ENCODE measurements at places on chromosomes 1 and 21.

GRCh38 chr1:40711465-40712404 lies 20.2 kb downstream of the NFYC start:
- DNase-seq = no peak

GRCh38 chr1:34781071-34781843 lies at the start of gene GJB3:
GJB3 (plus strand) TSS chr1:34781214; CDS start chr1:34784763, 3,549 bp downstream.
- no peak for DNase-seq

DNA sequence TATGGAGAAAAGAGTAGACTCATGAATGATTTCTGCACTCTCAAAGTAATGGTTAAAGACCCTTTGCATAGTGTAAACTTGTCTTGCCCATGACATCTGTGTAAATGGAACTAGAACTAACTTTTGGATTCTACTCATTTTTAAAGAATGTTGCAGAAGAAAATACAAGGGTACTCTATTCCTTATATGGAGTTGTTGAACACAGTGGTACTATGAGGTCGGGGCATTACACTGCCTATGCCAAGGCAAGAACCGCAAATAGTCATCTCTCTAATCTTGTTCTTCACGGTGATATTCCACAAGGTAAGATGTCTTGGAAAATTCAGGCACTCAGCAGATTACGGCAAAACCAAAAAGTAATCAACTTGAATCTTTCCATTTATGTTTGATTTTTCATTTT lies 19.8 kb downstream of the CCT8 start:
- DNase-seq = no peak

DNA sequence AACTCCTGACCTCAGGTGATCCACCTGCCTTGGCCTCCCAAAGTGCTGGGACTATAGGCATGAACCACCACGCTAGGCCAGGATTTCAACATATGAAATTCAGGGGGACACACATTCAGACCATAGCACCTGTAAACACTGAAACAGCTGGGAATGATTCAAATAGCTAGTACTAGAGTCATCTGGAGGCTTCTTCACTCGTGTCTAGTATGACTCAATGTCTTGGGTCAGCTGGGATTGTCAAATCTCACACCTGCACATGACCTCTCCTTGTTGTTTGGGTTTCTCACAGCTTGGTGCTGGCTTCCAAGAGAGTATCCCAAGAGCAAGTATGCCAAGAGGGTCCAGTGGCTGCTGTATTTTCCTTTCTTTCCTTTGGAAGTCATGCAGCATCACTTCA lies 75.1 kb downstream of the PGM1 start:
- no peak for DNase-seq

- no peak for DNase-seq
Observed at GRCh38 chr1:8474369-8474768, 156.5 kb downstream of the SLC45A1 start.

DNA sequence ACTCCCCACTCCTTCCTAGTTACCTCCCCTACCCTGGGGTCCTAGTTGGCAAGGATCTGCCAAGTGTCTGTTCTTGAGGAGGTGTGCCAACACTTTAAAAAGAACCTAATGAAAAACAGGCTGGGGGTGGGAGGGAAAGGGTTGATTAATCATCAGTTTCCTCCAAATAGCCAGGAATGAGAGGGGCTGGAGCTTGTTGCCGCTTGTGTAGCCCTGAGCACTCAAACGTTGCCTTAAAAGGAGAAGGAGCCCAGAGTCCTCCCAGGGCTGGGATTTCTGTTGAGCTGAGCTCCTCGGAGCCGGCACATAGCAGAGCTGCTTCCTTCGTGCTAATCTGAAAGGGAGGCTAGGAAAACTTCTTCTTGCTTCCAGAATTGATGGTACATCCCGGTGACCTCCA lies 15.9 kb downstream of the SHISA4 start:
- no peak for DNase-seq

GRCh38 chr1:86159800-86160199 lies 3.2 kb upstream of the COL24A1 start:
- DNase-seq = no peak

GRCh38 chr1:14726606-14727005 lies 128.1 kb downstream of the KAZN start:
- no peak for DNase-seq

DNA sequence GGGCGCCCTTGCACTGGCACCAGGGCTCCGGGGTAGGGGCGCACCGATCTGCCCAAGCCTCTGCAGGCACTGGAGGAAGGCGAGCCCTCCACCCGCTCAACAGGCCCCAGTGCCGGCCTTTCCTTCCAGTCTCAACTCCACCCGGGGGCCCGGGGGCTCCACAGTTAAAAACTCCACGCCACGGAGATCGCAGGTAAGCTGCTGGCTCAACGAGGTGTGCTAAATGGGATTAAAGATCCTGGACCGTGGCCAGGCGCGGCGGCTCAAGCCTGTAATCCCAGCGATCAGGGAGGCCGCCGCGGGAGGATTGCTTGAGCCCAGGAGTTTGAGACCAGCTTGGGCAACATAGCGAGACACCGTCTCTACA lies 536 bp downstream of the HSF2BP start:
- no peak for DNase-seq

DNA sequence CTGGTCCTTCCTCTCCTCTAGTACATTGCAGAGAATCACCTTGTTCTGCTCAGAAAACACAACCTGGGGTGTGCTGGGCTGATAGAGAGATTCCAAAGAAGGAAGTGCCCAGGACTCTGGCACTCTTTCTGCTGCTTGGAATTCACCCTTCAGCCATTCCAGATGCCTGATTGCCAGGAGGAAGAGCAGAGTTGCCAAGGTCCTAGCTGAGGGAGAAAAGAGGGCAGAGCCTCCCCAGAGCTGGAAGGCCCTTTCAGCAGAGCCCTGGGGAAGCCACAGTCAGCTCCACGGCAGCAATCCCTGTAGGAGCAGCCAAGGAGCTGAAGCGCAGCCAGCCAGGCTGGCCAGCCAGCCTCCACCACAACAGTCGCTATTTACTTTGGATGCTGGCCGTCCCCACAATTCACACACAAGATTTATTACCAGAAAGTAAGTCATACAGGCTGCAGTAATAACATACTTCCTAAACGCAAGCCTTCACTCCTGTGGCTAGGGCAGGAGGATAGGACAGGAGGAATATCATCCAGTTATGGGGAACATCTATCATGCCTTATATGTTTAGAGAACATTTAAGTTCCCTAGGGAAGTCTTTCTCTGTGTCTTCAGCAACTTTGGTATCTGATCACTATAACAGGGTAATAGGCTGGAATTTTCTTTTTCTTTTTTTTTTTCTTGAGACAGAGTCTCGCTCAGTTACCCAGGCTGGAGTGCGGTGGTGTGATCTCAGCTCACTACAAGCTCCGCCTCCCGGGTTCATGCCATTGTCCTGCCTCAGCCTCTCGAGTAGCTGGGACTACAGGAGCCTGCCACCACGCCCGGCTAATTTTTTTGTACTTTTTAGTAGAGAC lies 36.6 kb upstream of the SLC44A3 start:
- no peak for DNase-seq

DNA sequence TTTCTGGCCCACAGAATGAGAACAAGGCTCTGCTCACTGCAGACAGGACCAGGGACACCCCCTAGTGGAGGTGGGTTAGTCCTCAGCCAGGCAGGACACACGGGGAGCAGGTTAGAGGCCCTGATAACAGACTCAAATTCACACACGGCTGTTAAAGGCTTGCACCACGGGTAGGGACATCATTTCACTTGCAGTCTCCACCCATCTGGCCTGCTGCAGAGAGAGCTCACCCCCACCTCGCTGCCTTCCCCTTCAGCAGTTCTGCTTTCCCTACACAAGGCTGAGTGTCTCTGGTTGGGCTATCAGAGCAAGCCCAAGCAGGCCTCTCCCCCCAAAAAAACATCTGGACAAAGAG lies 20.6 kb downstream of the MEF2D start:
- DNase-seq = no peak

DNA sequence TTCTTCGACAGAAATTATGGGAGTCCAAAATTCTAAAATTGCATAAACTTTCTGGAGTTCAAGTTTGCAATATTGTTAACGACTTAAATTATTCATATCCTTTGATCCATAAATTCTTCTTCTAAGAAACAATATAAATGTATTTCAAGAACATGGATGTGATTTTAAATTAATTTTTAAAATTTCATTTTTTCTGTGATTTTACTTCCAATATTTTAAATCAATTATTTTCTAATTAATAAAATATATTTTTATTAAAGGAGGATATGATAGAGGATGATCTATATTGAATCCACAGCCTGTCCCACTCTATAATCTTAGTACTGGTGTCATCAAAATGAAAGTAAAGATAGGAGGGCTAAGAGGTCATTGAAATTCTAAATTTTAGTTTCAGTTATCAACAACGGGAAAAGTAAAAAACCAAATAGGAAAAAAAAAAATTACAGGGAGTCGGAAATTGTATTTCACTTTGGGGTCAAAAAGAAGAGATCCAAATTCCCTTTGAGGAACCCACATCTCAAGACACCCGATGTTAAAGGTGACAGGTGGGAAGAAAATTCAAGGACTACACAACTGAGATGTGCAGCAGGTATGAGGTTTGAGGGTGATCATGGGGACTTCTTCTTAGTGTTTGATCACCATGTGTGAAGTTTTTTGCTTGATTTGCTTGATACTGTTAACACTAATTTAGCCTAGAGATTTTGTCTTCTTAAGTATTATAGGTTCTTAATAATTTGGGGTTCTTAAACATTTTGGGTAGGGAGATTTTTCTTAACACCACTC lies 154.8 kb upstream of the RGS18 start:
- DNase-seq = no peak

GRCh38 chr1:26373281-26373680 lies 731 bp upstream of the ZNF683 start:
- DNase-seq = peak; percentile 22

DNA sequence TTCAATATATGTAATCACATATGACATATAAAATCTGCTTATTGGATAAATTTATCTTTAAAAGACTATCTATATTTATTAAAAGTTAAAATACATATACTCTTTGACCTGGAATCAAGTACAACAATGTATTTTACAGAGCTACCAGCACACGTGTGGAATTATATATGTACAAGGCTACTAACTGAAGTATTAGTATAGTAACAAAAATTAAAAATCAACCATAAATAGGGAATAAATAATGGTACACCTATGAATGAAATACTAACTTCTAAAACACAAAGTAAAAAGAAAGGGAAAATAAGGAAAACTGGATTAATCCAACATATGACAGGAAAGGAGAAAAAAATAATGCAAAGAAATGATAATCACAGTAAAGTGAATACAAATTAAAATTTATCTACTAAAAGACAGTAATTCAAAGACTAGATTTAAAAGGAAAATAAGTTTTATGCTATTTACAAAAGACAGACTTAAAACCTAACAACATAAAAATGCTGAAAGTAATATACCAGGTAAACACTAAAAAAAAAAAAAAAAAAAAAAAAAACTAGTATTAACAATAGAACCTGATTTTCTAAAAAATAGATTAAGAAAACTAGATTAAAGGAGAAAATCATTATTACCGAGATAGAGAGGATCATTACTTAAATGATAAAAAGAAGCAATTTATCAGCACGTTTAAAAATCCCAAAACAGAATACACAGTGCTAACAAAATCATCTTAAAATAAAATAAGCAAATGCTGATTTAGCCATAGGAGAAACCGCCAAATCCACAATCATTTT lies 27.9 kb downstream of the MRPL39 start:
- no peak for DNase-seq

GRCh38 chr1:183515002-183515689 lies 42.8 kb downstream of the SMG7 start:
- DNase-seq = no peak

- no peak for DNase-seq
Observed at GRCh38 chr1:10778640-10779039, 17.8 kb downstream of the CASZ1 start.

DNA sequence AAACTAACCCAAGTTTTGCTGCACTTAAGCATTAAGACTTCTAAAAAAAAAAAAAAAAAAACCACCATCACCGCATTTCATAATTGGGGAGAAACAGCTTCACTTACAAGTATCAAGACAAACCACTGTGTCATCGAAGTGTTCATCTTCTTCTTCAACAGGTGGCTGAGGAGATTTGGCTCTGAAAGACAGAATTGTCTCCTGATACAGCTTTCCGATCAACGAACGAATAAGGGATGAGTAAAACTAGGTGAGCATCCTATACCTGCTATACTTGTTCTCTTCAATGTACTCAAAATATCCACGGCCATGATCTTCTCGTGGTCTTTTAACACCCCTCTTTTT lies 2.0 kb downstream of the HNRNPU start:
- no peak for DNase-seq

DNA sequence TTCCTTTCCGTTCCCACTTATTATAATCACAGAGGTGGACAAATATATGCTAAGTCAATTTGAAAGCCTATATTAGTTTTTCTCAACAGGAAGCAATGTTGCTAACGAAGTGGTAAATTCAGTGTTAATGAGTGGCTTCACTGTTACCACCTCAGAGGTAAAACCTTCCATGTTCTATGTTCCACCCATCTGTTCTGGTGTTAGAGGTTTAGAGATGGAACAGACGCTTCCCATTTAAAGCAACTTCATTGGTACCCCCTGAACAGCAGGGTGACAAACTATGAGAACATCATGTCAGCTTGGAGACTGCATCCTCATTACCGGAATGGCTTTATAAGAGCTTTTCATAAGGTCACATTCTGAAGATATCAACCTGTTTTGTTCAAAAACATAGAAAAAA lies 77.9 kb downstream of the ZNF644 start:
- no peak for DNase-seq

DNA sequence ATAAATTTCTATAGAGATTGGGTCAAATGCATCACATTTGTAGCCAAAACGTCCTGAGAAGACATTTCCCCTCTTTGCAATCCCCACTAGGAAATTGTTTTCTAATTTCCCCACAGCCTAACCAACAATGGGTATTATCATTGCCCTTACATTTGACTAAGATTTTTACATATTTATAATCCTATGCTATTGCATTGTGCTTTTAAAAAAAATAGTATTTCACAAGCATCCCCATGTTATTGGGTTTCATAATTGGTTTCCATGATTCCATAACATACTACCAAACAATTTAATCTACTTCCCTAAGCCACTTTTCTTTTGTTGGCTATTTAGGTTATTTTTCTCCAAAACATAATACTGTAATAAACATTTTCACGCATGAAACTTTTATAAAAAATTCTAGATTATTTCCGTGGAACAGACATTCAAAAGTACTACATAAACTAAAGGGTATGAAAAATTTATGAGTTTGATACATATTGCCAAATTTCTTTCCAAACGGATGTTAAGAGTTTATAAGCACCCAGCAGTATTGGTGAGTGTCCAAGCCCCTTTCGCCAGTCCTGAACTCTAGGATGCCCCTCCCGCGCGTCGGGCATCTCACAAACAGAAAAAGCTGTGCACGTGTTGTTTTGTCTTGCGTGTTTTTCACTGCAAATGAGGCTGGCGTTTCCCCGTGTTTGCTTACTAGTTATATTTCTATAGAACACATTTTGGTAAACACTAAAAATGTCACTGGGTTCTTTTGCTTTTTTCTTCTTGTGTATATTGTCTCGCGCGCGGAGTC lies 2.0 kb upstream of the LHX4 start:
- DNase-seq = no peak

DNA sequence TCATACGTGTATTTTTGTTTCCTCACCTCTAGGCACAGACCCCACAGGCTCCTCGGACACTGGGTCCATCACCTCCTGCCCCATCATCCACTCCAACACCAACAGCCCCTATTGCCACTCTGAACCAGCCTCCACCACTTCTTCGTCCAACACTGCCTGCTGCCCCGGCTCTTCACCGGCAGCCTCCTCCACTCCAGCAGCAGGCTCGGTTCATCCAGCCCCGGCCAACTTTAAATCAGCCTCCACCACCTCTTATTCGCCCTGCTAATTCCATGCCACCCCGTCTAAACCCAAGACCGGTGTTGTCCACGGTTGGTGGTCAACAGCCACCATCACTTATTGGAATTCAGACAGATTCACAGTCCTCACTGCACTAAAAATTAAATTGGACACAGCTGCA lies 13.2 kb upstream of the TRAF5 start:
- no peak for DNase-seq

GRCh38 chr1:100530880-100531487 lies 7.0 kb upstream of the GPR88 start:
- peak; percentile 14 for DNase-seq

Measured in stimulated activated CD4-positive, alpha-beta T cell treated with anti-CD3 and anti-CD28 coated beads, Interleukin-4, amount 100 ng/mL, for 24 hours (primary cell).